ENCODE measurements at places on chromosomes 16 and 17.

DNA sequence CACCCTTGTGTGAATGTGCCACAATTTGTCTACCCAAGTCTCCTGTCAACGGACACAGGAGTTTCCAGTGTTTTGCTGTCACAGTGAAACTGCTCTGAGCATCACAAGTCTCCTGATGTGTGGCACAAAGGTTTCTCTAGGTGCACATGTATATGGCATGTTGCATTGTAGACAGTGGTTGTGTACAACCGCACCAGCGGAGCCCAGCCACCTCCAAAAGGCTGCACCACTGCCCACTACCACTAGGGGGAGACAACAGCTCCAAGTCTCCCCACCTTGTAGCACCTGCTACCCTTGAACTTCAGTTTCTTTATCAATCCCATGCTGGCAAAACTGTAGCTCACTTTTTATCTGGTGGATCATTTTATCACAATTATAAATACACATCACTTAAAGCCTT is 95.5 kb upstream of the ZNF469 start:
- DNase-seq = no peak

DNA sequence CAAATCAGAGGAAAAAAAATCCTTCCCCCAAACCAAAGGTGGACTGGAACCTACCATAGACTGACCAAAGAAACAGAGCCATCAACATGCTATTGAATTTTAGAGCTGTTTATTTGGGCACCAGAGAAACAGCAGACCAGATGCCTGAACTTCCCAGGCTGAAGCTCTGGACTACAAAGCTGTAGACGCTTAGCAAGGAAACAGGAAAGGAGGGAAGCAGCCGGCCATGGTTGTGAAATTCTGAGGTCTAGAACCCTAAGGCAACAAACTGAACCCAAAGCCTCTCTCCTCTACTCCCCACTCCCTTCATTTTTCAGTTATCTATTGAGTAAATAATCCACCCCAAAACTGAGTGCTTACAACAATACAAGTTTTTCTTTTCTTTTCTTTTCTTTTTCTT is 45.4 kb upstream of the MEIOC start:
- DNase-seq = peak; percentile 41

GRCh38 chr16:53636978-53637377 is 66.7 kb downstream of the RPGRIP1L start:
- no peak for DNase-seq

GRCh38 chr17:19021622-19022083 is 17.1 kb upstream of the FAM83G start:
- no peak for DNase-seq

GRCh38 chr17:46264456-46265198 is 30.3 kb upstream of the LRRC37A start:
- no peak for DNase-seq

DNA sequence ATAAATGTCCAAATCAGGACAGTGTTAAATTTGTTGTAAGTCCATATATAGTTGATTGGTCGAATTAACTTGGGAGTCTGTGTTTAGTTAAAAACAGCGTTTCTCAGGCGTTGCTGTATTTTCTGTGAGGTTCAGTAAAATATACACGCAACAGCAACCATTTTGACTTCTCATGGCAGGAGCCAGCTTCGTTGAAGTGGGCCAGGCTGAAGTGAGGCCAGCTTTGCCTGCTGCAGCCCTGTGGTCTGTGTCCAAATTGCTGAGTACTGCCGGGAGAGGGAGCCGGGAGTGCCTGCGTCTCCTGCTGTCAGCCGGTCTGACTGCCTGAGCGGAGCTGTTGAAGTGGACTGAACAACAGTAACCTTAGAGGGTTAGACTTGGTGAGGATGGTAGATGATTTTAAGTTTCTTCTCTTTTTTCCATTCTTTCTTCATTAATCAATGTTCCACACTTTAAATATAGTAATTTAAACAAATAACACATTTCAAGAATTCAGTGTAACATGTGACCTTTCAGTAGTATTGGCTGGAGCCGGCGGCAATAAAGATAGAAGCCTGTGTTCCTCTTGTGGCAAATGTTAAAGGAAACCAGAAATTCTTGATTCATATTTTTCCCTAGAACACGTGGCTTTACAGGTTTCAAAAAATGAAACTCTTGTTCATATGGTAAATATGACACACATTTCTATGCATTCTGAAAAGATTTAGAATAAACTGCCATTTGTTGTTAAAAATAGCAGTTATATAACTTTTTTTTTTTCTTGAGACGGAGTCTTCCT is 37.0 kb upstream of the ZNF750 start:
- peak; percentile 78 for DNase-seq

GRCh38 chr17:4951486-4951885 is 567 bp downstream of the ENO3 start:
- no peak for DNase-seq

DNA sequence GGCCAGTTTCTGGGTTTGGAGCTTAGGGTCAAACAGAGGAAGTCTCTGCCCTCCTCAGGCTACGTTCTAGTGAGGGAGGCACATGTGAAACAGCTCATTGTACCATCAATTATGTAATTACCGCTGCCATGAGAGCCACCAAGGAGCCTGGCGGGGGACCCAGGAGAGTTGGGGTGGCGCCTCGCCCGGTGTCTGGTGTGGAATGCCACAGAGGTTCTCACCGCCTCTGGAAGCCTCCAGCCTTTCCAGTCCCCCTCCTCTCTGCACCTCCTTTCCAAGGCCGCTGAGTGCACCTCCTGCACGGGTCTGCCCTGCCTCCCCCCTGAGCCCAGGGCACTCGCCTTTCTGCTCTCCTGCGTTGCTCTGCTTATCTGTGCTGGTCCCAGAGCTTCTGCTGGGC is 51.4 kb downstream of the SREBF1 start:
- DNase-seq = no peak

GRCh38 chr17:73782231-73782630 is 138.0 kb upstream of the SDK2 start:
- DNase-seq = no peak

- DNase-seq = peak; percentile 39
Measured at GRCh38 chr17:15952916-15953790, 8.2 kb downstream of the ADORA2B start.

GRCh38 chr17:33517746-33518145 is 224.7 kb upstream of the ASIC2 start:
- no peak for DNase-seq

- no peak for DNase-seq
Measured at GRCh38 chr16:65200156-65200773, 78.4 kb upstream of the CDH11 start.

DNA sequence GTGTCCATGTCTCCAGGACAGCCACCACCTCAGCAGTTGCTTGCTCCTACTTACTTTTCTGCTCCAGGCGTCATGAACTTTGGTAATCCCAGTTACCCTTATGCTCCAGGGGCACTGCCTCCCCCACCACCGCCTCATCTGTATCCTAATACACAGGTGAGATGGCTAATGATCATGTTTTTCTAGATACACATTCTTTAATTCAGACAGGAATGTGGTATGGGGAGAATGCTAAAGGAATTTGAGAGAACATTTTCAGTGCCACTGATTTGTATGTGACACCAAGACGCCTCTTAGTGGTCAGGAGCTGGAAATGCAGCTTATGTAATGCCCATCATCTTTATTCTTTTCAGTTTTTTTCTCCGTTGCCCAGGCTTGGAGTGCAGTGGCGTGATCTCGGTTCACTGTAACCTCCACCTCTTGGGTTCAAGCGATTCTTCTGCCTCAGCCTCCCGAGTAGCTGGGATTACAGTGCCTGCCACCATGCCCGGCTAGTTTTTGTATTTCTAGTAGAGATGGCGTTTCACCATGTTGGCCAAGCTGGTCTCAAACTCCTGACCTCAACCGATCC is 8.9 kb upstream of the RAPGEFL1 start:
- peak; percentile 83 for DNase-seq

GRCh38 chr17:823501-823902 is 41.3 kb downstream of the MRM3 start:
- no peak for DNase-seq

DNA sequence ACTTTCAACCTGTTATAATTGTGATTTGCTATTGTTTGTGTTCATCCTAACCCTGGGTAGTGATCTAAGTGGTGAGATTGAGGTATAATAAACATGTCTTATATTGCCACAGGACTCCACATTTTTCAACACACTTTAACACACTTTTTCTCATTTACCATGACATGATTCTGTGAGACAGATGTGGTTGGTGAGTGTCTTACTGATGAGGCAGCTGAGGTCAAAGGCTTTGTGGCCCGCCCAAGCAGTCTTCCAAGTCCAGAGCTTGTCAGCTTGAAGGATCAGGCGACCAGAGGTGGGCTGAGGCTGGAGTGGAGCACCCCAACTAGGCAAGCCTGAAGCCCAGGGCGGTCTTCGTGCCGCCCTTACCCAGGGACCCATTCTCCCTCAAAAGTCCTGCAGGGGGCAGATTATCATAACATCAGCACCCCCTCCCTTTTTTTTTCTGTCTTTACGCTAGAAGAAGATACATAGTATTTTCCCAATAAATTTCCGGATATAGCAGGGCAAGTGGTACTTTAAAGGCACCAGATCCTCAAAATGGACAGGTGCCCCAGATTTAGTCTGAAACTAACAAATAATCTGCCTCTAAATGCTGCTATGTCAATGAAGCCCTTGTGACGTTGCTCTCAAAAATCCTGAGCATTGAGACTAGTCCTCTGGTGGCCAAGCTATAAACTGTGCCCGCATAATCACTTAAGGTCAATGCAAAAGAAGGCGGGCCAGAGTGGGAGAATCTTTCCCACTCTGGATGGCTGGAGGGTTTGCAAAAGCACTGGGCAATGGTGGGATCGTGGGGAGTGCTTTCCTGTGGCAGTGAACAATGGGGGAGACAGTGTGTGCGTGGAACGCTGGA is 21.1 kb downstream of the KCTD19 start:
- DNase-seq = no peak
